BE2C (cell line): ENCODE measurements at places on chromosomes 1 and 21.
A peak's percentile ranks its signal among the peaks of the same experiment; 100 is the strongest.

- no peak for DNase-seq
Observed at GRCh38 chr1:220810963-220811362, 24.2 kb downstream of the MTARC1 start.

GRCh38 chr1:23525558-23526250 is 5.3 kb downstream of the E2F2 start:
- DNase-seq: no peak

- peak; percentile 78 for DNase-seq
Observed at GRCh38 chr21:45874716-45875415, 106.7 kb upstream of the COL6A1 start.

DNA sequence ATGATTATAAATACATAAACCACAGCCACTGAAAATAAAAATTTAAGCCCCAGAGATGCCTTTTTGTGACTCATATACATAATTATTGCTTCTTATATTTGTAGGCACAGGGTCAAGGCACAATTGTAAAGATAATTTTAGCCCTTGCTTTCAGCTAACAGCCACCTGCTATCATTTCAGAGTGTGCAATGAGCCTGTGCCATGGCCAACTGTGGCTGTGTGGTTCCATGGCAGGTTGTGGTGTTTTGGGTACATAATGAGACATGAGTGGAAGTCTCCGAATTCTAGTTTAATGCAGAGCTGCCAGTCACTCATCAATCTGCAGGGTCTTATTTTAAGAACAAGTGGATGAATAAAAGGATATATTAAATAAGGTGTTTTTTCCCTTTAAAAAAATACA is 346.9 kb upstream of the SNX7 start:
- no peak for DNase-seq

DNA sequence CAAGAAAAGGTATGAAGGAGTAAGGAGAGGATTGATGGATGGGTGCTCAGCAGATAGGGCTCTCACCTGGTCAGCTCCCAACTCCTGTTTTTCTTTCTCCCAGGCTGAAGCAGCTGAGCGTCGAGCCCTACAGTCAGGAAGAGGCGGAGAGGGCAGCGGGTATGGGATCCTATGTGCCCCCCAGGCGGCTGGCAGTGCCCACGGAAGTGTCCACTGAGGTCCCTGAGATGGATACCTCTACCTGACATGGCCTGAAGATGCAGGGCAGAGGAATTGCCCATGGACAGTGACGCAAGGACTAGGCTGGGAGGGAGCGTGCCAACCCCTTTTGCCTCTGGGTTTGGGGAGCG is 739 bp downstream of the ZNF593 start:
- no peak for DNase-seq

DNA sequence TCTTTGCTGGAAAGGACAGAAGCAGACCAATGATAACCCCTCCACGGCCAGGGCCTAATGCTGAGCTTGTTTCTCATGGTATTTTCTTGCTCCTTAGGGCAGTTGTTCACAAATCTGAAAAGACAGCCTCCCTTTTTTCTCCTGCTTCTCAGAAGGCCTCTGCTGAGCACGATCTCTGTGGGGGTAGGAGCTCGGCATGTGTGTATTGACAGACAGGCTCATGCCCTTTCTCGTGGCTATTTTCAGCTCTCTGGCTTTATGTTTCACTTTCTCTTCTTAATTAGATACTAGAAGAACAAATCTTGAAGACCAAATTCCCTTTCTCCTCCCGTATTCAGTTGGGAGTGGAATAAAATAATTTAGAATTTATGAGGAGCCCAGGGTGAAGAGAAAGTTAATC is 768 bp upstream of the RIIAD1 start:
- no peak for DNase-seq

- no peak for DNase-seq
Observed at GRCh38 chr21:26140164-26140579, 30.4 kb downstream of the APP start.

- DNase-seq: no peak
Observed at GRCh38 chr1:41898191-41898713, 20.5 kb downstream of the HIVEP3 start.

DNA sequence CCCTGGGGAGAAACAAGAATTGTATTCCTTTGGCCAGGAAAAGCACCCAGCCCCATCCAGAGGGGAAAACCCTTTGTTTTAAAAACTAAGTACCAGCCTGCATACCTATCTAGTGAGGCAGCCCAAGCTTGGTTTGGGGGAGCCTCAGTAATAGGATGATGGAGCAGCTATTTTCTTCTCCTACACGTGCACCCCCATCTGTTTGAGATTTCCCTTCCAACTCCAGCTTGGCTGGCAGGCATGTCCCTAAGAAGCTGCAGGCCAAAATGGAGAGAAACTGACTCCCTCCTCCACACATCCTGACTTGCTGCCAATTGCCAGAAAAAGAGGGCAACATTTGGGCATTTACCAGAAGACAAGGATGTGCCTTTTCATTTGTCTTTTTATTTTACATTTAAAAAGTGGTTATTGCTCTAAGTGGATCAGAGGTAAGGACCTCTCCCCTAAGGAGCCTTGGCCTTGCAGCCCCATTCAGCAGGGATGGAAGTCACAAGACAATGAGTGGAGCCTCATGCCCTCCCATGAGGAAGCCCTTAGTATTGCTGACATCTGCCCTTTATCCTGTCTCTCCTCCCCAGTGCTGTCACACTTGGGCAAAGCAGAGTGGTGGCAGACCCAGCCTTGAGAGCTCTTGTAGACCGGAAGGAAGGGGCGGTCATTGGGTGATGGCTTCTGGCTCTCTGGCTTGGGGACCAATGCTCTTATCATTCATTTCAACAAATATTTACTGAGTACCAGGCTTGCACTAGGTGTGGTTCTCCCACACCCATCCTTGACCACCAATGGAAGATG is 8.6 kb downstream of the FNDC5 start:
- no peak for DNase-seq

DNA sequence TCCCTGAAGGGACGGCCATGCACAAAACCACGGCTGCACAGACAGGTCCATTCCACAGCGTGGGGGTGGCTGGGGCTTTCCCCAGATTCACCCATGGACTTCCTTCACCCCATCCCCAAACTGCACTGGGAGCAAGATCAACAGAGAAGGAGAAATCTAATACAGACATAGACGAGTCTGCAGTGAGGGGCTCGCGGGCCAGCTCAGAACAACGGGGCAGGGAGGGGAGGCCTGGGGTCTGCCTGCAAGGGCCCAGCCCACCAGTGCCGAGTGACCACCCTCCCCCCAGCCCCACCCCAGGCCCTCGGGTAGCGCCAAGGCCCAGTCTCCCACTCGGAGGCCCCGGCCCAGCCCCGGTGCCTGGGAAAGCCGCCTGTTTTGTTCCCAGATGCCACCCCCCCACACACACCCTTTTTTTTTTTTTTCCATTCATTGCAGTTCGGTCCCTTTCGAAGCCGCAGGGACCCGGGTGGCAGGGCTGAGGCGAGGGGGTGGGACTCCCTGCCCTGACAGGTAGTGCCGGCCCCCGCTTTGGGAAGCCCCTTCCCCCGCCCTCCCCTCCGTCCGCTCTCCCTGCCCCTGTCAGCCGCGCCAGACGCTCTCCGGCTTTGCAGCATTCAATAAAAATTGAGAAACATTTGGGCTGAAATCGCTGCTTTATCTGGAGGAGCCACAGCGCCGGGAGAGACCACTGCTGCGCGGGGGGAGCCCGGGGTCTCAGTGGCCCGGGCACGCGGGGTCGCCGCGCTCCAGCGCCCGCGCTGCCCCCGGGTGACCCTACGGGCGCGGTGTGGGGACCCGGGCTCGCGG is 543 bp upstream of the EPHB2 start:
- DNase-seq: peak; percentile 65

GRCh38 chr1:145716641-145717345 is 2.5 kb upstream of the CD160 start:
- DNase-seq: no peak

DNA sequence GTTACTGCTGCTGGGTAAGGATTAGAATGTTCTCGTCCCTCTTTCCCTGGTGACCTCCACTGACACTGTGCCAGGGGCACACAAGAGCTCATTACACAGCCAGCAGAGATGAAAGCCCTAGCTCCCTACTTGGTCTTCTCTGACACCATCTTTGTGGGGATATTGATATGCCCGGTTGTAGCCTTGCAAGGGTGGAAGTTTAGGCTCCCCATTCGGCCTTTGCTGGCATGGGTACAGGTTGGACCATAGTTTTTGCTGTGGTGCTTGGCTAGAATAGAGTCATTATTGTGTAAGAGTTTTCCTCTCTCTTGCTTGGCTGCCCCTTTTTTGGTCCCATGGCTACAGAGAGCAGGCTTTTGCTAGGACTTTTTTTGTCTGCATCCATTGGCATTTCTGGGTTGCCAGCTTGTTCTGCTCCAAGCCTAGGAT is 12.3 kb downstream of the RAB4A start:
- no peak for DNase-seq

DNA sequence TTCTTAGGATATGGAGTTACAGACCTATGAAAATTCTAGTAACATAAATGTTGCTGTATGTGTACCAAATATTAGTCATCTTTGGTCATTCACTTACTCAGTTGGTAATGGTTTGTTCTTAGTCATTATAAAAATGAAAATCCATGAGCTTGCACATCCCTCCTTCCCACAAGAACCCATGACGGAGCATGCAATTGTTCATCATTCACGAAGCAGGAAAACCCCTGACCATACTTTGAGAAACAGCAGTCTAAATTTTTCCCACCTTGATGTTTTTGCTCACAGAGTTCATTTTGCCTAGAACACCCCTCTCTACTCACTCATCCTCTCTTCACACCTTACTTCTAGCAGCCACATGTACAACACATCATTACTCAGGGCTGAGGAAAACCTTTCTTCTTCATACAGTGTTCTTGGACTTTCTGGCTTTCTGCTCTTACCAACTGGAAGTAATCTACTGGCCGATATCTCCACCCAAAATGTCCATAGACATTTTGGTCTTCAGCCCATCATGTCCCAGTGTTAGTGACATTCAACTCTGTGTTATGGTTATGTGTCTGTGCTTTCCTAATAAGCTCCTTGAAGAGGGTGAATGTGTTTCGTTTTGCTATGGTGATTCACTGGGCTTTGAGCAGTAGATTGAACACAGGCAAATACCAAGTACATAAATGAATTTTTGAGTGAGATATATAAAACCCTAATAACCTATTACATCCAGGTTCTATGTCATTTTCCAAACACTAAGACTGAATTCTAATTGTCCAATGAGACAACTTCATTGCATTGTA is 189.9 kb downstream of the ZC3H11B start:
- no peak for DNase-seq

DNA sequence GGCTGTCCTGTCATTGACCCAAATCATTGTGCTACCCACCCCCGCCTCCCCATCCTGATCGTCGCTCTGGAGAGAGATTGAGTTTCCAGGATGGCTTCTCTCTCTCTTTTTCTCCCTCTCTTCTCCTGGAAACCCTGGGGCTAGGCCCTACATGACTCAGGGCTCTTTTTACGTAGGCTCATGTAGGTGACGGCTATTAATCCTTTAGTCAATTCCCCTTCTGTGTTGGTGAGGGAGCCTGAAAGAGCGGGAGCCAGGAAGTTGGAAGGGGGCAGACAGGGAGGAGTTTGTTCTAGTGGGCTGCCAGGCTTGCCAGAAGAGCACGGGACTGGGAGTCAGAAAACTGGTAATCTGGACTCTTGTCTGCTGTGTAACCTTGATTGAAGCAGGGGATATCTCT is 9.7 kb downstream of the ATP2B4 start:
- DNase-seq: no peak

DNA sequence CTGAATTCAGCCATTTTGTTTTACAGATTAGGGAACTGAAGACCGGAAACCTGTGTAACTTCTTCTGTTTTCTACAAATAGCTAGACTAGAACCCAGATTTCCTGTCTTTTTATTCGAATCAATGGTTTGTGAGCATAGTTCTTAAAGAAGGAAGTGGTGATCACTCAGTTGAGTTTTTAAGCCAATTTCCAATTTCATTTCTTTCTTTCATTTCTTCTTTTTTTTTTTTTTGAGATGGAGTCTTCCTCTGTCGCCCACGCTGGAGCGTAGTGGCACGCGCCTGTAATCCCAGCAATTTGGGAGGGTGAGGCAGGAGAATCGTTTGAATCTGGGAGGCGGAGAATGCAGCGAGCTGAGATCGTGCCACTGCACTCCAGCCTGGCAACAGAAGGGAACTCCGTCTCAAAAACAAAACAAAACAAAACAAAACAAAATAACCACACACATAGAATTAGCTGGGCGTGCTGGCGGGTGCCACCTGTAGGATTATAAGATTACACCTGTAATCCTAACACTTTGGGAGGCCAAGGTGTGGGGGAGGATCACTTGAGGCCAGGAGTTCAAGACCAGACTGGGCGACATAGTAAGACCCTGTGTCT is 3.0 kb upstream of the MDM4 start:
- no peak for DNase-seq

DNA sequence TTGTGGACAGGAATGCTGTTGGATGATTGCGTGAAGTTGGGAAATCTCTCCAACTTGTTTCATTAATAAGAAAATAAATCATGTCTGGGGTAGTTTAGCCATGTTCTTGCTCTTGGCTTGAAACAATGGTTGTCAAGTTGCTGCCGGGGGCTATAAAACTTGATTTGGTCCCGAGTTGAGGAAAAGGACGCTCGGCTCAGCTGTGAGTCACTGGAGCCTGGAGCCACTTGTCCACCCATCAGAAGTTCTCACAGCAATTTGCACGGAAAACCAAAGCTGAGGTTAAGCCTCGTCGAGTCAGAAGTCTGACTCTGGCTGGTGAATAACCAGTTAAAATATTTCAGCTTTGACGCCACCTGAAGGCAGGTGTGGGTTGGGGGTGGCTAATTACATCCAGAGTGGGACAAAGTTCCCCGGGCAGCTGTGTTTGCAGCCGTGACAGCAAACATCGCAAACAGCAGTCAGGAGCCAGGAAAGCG is 19.7 kb upstream of the RIPK4 start:
- no peak for DNase-seq

DNA sequence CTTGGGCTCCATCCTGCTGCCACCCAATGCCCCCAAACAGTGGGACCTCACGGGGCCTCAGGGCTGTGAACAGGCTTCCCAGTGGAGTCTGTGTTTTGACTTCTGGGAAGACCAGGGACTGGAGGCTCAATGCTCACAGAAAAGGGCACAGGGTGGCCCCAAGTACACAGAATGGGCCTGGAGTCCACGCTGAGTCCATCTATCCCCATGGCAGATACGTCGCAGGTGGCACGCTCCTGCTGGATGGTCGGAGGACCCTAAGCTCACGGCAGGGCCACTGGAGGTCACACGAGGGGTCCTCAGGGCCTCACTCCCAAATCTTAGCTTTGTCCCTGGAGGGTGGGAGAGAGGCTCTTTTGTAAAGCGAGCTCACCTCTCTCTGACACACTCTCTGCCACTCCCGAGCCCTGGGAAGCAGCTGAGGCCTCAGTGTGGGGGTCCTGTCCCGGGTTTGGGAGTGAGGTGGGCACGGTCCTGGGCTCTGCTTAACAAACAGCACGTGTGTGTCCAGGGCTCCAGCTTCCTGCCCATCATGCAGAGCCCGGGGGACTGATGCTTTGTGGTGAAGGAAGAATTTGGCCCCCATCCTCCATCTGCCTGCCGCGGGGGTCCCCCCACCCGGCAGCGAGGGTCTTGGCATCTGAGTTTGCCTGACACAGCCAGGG is 27.2 kb upstream of the TTC34 start:
- DNase-seq: no peak

- no peak for DNase-seq
Observed at GRCh38 chr1:155001425-155001674, 1.3 kb upstream of the ZBTB7B start.

- DNase-seq: no peak
Observed at GRCh38 chr1:62891956-62892562, 108.1 kb downstream of the ATG4C start.

GRCh38 chr1:43933386-43934100 is at the start of gene ARTN:
Gene ARTN (plus strand): TSS chr1:43933801. CDS start chr1:43935657, 1,856 bp downstream.
- no peak for DNase-seq
